Astrocyte (in vitro differentiated cells and primary cell): ENCODE measurements at places on chromosomes 12 and 14.

DNA sequence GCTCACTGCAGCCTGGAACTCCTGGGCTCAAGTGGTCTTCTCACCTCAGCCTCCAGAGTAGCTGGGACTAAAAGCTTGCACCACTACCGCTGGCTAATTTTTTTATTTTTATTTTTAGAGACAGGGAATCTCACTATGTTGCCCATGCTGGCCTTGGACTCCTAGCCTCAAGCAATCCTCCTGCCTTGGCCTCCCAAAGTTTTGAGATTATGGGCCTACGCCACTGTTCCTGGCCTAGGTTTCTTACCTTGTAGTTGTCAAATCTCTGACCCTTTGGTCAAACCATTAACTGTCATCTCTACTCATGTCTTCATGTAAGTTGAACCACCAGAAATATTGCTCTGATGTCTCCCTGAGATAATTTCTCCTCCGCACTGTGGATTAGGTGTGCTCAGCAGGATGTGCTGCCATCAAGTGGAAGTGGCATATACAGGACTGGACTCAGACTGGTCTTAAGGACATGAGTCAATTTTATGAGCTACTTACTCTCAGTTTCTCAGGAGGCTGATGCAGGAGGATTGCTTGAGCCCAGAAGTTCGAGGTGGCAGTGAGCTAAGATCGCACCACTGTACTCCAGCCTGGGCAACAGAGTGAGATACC lies 28.5 kb downstream of the ACTR6 start:
- no peak for DNase-seq

GRCh38 chr12:85423947-85424346 lies 143.9 kb downstream of the ALX1 start:
- no peak for DNase-seq

GRCh38 chr14:85824526-85824925 lies 294.6 kb downstream of the FLRT2 start:
- DNase-seq: no peak

- peak; percentile 51 for DNase-seq
Observed at GRCh38 chr12:20259786-20260185, 108.6 kb upstream of the PDE3A start.

- DNase-seq: peak; percentile 79
Observed at GRCh38 chr14:28671425-28671824, 95.2 kb upstream of the FOXG1 start.

DNA sequence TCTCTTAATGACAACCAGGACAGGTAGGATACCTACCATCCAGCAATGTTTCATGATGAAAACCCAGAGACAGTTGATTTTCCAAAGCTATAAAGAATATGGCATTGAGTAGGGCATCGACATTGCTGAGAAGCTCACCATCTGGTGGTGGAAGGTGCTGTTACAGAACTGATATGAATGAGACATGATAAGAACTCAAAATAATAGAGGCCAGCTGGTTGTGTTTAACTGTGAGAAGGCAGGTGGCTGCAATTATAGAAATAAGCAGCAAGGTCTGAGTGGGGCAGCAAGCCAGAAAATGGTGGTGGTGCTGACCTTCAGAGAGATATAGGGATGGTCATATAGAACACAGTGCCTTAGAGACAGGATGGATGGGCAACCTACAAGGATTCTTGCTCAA lies 449.7 kb downstream of the BTG1 start:
- no peak for DNase-seq

DNA sequence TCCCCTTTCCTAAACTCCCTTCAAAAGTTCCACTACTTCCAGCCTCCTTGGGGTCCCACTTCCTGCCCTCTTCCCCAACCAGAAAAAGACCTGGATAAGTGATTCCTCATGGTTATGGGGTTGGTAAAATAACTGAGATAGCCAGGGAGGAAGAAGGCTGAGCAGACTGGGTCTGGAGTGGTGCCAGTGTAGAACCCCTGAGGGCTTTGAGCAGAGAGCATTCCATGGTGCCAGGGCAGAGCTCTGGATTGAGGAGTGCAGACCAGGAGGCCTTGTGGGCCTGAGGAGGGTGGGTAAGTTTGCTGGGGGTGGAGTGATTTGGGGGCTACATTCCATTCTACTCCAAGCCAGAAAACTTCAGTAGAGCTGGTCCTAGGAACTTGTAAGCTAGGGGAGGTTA lies 9.5 kb upstream of the CISTR start:
- no peak for DNase-seq

DNA sequence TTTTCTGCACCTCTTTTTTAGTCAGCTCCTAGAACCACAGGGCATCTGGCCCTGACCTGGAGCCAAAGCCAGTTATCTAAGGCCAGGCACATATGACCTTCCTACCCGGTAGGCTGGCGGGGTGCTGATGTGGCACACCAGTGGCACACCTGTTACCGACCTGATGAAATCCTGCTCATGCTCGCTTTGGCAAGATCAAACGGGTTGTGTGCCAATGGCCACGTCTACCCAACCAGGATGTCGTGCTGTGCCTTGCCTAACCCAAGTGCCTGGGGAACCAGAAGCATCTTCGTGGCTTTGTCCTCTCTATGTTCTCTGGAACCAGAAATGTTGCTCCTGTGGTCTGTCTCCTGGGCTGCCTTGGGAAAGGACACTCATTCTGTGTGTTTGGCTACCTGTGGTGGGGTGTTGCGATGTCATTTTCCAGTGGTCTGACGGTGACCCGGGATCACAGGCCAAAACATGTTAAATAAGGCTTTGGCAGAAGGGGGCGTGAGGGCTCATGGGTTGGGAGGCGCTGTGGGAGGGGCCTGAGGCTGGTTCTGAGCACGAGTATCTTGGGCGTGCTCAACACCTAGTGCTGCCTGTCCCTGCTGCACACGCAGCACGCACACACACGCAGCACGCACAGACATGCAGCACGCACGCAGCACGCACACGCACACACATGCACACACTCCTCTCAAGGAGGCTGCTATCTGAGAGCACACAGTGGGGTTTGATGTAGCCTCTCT lies 27.9 kb downstream of the CCNK start:
- no peak for DNase-seq

GRCh38 chr14:35934499-35934898 lies 108.4 kb downstream of the BRMS1L start:
- peak; percentile 4 for DNase-seq

GRCh38 chr14:23182372-23183157 lies 895 bp downstream of the SLC7A8 start:
- DNase-seq: no peak

DNA sequence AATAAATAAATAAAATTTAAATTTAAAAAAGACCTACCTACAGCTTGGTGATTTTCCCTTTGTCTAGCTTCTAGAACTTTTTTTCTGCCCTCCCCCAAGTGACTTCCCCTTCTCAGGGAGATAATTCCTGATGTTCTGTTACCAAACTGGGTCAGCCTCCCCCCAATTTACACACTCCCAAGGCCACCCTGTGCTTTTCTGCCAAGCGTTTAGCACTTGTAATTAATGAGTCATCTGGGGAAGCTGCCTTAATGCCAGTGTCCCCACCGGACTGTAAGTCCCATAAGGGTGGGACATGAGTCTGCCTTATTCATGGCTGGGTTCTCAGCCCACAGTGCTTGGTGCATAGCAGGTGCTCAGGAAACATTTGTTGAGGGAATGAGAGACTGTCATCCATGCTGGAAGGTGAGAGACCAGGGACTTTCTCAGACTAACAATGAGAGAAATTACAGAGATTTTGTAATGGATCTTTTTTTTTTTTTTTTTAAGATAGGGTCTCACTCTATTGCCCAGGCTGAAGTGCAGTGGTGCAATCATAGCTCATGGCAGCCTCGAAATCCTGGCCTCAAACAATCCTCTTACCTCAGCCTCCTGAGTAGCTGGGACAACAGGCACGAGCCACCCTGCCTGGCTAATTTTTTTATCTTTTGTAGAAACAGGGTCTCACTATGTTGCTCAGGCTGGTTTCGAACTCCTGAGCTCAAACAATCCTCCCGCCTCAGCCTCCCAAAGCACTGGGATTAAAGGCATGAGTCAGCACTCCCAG lies 106.8 kb downstream of the PHETA1 start:
- DNase-seq: no peak

DNA sequence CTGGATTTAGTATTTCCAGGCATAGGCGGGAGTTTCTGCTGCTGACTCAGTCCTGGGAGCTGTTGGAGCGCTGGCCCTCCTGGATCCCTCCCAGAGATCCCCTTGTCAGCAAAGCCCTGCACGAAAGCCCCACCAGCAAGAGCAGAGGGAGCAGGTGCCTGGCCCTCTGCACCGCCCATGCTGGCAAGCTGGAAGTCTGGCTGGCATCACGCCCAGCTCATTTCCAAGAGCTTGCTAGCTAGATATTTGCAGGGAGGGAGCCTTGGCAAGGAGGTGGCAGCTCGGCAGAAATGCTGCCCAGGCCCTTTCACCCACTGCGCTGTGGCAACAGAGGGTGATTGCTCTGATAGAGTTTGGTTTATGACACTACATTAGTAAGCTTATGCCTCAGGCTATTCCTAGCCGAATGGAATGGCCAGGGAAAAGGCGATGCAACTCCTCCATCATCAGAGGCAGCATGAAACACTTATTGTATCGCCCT lies 193.9 kb downstream of the EMP1 start:
- peak; percentile 55 for DNase-seq

DNA sequence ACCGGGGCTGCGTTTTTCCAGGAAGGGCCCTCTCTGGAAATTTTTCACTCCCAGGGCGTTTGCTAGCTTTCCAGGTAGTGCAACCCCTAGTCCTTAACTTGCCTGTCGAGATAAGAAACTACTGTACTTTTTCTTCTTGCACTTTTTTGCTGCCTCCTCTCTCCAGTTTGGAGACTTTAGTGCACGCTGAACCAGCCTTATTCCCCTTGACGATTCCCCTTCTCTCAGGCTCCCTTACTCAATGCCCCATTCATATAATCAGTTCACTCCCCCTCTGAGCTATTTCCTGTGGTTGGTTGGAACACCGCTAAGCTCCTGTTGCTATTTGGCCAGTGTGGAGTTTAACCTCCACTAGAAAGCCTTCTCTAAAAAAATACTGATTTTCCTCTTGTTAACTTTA lies 682 bp downstream of the CREBL2 start:
- DNase-seq: peak; percentile 77

DNA sequence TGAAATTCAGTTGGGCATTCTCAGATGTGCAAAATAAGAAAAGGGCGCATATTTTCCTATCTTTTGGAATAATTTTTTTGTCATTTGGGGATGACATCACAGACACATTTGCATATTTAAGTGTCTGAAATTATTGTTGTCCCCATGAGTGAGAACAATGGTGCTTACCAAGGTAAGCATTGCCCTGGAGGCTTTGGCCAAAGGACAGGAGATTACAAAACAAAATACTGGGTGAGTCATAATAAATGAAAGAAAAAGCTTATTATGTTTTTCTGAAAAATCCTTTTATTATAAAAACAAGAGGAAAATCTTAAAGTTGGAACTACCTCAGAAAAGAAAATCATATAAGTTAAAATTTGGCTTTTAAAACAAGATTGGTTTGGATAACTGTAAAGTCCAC lies 254.9 kb downstream of the BTG1 start:
- DNase-seq: no peak

- DNase-seq: peak; percentile 91
Observed at GRCh38 chr12:43069768-43070221, 480.2 kb upstream of the PRICKLE1 start.

DNA sequence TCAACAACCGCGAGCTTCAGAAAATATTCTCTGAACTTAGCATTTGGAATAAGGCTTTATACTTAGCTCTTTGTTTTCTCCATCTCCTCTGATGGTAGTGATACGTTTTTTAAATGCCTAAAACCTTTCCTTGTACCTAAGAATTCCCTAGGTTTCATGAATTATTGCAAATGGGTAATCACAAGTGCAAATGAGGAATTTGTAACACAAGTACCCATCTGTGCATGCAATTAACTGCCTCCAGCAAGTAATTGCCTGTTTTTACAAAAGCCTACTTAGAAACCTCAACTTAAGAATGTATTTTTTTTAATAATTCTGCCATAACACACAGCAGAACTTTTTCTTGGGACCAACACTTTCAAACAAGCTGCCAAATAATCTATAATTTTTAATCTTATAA lies 149.2 kb downstream of the PHLDA1 start:
- no peak for DNase-seq

GRCh38 chr12:66800046-66800445 lies 121.2 kb upstream of the GRIP1 start:
- no peak for DNase-seq

GRCh38 chr12:117853600-117853999 lies 115.2 kb downstream of the KSR2 start:
- no peak for DNase-seq

GRCh38 chr12:111105294-111105693 lies 184.9 kb upstream of the MYL2 start:
- no peak for DNase-seq

DNA sequence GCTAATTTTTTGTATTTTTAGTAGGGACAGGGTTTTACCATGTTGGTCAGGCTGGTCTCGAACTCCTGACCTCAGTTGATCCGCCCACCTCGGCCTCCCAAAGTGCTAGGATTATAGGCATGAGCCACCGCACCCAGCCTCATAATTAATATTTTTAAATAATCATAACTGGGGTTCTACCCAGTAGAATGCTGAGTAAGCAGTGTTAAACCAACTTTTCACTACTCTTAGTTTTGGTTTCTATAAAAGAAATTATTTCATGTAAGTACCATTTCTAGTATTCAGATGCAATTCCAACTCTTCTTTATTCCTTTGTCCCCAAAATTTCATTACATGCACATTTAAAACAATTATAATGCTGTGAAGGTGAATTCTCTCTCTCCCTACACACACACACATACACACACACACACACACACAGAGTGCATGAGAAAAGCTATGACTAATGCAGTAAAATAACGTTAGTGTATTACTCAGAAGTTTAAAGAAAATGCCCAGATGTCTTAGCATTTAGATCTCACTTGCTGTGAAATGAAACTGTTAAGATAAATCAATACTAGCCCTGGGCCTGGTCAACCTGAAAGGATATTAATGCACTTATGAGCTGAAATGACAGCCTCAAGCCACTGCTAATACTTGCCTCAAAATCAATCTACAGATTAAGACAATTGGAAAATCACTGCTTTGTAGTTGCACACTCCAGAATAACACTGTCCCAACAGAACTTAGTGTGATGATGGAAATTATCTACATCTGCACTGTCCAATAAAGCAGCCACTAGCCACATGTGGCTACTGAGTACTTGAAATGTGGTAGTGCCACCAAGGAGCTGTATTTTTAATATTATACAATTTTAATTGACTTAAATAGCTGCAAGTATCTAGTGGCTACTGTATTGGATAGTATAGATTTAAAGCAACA lies 36.0 kb downstream of the PTPN21 start:
- peak; percentile 80 for DNase-seq

DNA sequence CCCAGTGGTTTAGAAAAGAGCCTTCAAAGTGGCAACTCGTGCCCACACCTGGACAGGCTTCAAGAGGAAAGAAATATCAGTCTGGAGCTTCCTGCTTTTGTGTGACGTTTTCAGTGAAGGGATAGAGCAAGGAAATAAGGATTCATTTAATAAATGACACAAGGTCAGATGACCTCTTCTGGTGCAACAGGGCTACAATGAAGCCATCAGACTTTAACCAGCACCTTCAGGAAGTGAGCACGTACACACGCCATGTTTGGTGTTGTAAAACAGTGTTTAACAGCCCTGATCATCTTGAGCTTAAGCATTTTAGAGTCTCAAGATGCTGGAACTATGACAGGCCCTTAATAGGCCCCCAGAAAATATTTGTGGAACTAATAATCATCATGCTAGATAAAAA lies 59.1 kb downstream of the CCDC60 start:
- no peak for DNase-seq
